Choroid plexus epithelial cell (primary cell): ENCODE measurements at places on chromosomes 11 and 22.

GRCh38 chr11:113338730-113339129 is 24.3 kb downstream of the TTC12 start:
- DNase-seq = no peak

DNA sequence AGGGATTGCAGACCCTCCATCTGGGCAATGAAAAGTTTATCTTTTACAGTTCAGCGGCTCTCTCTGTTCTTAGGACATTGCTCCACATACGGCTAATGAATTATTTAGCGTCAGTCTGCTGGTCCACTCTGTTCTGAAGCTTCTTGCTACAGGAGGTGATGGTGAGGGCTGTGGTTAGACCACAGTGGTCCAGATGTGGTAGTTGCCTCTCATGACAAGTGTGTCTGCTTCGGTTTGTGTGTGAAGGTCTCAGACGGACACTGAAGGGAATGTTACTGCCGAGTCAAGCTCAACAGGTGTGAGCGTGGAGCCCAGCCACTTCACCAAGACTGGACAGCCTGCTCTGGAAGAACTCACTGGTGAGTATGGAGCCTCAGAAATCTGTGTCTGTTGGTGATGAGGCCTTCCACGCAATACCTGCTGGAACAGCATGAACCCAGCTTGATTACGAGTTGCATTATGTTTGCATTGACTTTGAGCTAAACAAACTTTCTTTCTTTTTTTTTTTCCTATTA is 220.8 kb downstream of the DBX1 start:
- no peak for DNase-seq

DNA sequence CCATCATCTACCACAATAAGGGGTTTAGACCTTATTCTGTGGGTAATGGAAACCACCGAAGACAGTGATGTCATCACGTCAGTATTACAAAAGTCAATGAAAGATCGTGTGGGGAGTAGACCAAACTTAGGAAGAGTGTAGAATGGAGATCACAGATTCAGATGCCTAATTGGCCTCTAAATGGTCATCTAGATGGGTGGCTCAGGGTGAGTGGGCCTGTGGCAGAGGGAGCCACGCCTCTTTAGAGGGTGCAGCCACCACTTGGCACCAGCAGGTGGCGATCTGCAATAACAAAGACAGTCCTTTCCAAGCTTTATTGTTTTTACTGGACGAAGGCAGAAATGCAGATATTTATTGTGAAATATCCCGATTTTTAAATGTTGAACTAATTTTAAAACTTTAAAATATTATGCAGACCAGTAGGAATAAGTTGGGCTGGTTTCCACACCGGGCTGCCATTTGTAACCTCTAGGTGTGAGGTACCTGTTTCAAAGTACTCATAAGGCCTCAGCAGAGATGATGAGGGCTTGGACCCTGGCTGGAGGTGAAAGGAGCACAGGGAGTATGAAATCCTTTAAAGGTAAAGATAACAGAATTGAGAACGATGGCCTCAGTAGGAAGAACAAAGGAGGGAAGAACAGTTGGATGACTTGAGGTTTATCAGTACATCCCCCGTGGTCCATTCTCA is 222.0 kb downstream of the DBX1 start:
- DNase-seq = peak; percentile 80

GRCh38 chr11:105000167-105000566 is 22.8 kb downstream of the CASP5 start:
- DNase-seq = peak; percentile 26

DNA sequence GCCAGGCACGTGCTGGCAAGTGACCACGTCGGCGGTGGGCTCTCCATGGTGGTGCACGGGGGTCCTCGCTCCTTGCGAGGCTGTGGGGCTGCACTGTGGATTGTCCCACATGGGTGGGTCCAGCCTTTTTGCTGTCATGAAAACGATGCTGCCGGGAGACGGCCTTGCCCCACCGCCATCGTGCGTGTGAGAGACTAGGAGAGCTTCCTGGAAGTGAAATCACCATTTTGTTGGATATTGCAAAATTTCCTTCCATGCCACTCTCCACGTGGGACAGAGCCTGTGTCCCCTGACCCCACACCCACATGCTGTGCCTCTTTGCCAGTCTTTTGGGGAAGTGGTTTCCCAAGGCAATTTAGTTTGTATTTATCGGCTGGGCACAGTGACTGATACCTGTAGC is 18.2 kb upstream of the GRAMD4 start:
- DNase-seq = no peak

DNA sequence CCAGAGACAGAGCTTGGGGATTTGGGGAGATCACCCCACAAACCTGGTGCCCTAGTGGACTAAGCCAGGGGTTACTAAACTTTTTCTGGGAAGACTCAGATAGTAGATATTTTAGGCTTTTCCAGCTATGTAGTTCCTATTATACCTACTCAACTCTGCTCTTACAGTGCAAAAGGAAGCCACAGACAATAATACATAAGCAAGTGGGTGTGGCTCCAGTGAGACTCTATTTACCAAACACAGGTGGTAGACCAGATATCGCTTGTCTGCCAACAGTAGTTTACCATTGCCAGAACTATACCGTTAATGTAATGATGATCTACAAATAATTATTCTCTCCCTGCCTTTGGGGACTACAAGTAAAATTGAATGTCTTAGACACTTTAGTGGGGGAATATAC is 6.9 kb downstream of the LDHC start:
- no peak for DNase-seq

- no peak for DNase-seq
Observed at GRCh38 chr11:135043434-135043833, 631.4 kb upstream of the B3GAT1 start.

GRCh38 chr11:3203221-3204043 is 15.2 kb downstream of the MRGPRG start:
- DNase-seq = peak; percentile 36

DNA sequence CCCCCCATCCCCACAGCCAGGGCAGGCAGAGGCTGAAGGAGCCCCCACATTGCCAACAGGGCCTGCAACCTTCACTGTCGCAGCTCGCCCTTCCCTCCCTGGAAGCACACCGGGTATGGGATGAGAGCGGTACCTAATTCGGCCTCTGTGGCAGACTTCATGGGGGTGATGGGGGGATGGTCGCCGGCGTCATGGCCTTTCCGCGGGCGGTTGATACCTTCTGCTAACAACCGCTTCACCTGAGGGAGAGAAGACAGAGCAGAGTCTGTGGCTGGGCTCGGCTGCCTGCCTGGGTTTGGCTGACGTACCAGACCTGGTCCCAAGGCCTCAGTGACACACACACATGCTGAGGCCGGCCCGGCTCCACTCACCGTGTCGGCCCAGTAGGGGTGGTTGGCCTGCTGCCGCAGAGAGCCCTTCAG is 11.2 kb upstream of the PPM1F start:
- no peak for DNase-seq

DNA sequence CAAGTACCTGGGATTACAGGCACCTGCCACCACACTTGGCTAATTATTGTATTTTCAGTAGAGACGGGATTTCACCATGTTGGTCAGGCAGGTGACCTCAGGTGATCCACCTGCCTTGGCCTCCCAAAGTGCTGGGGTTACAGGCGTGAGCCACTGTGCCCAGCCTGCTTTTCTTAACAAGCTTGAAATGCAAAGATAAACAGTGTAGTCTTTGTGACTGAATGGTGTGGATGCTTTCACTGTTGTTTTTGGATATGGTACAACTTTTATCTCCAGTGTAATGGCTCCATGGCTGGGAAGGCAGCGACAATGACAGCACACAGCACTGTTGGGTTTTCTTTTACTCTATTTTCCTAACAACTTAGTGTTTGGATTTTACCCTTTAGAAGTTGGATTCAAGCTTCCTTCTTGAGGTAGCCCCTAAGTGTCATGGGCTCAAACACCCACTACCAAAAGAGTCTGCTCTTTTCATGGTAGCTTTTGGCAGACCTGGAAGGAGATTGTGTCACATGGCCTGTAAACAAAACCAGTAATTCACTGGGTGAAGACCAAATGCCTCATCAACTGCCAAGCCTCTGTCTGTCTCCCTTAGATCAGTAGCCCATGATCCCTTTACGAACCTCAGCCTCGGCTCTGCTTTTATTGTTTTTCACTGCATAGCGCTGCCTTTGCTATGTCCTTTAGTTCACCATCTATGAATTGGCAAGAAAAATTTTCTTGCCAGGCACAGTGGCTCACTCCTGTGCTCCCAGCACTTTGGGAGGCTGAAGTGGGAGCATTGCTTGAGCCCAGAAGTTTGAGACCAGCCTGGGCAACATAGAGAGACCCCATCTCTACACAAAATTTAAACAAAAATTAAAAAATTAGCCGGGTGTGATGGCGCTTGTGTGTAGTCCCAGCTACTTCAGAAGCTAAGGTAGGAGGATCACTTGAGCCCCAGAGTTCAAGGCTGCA is 6.4 kb downstream of the VPS51 start:
- DNase-seq = no peak

GRCh38 chr11:125075900-125076317 is 12.8 kb downstream of the SLC37A2 start:
- DNase-seq = no peak
